ENCODE measurements at places on chromosomes 3 and 15.

- no peak for DNase-seq
Observed at GRCh38 chr3:98114264-98114663, 16.3 kb upstream of the OR5H1 start.

GRCh38 chr3:141233457-141234161 lies 2.0 kb downstream of the PXYLP1 start:
- no peak for DNase-seq

DNA sequence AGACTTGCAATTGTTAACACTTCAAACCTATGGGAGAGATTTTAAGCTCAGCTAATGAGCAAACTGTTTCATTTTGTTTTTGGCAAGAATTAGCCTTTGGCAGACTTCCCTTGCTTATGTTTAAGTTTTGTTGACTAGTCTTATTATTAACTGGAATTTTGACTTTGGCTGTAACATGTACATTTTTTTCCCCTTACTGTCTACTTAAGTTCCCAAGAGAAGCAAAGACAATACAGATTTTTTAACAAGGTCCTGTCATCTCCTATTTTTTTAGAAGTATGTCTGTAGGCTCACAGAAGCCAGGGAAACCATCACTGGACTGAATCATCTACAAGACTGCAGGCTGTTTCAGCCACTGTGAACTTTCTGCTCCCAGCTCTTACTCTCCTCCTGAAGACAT lies 74.3 kb downstream of the DGKG start:
- DNase-seq: no peak

GRCh38 chr3:115551016-115551415 lies 72.3 kb upstream of the GAP43 start:
- no peak for DNase-seq

GRCh38 chr3:194130188-194130587 lies 5.8 kb upstream of the HES1 start:
- no peak for DNase-seq

GRCh38 chr15:88230823-88231222 lies 25.7 kb downstream of the NTRK3 start:
- no peak for DNase-seq

GRCh38 chr15:101469520-101470288 lies 19.8 kb downstream of the PCSK6 start:
- DNase-seq: no peak
